ENCODE measurements at places on chromosomes 6 and 20.

DNA sequence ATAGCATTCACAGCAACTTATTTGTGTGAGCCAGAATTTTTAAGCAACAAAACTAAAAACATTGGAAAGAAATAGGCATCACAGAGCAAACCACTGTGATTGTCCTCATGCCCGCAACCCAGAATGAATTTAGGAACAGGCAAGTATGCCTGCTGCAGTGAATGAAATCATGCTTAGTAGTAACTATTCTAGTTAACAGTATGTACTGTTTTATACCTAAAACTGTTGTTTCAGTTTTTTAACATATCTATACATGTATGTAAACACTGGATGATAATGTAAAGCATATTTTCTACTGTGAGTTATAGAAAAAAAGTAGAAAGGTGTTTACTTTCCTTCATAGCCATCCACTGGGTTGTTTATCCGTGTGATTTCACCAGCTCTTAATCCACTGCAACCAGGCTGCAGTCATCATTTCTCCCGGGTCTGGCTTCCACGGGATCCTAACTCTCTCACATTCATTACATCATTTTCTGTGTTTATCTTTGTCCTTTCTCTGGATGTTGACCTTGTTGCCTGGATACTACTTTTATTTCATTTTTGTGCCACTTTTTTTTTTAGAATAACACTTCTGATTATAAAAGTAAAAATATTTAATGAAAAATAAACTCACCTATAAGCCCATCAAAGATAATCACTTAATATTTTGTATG, 3.6 kb upstream of the ARFGEF3 start:
- H3K27me3 ChIP-seq: peaks cover 24% of the 10 kb centered on the region
- no peak overlapping the region for H3K27ac ChIP-seq
- H3K4me1 ChIP-seq: peaks cover 7% of the 10 kb centered on the region
- no peak overlapping the region for H3K4me3 ChIP-seq

GRCh38 chr20:30811885-30812671, 445.4 kb upstream of the DEFB115 start:
- H3K27me3 ChIP-seq: no peaks in the 10 kb centered on the region
- peak overlapping the region; percentile 62 for H3K4me3 ChIP-seq
- DNase-seq: peak; percentile 42
- H3K27ac ChIP-seq: no peak overlapping the region
- no peaks in the 10 kb centered on the region for H3K4me1 ChIP-seq

GRCh38 chr6:139147628-139148027, 12.7 kb downstream of the HECA start:
- DNase-seq: no peak
- no peaks in the 10 kb centered on the region for H3K27me3 ChIP-seq
- no peak overlapping the region for H3K4me3 ChIP-seq
- no peaks in the 10 kb centered on the region for H3K36me3 ChIP-seq

- H3K27me3 ChIP-seq: no peaks in the 10 kb centered on the region
- DNase-seq: no peak
- no peak overlapping the region for H3K4me3 ChIP-seq
- H3K4me1 ChIP-seq: no peaks in the 10 kb centered on the region
- H3K27ac ChIP-seq: no peak overlapping the region
Measured at GRCh38 chr20:17621229-17621968, 51.5 kb downstream of the DSTN start.

DNA sequence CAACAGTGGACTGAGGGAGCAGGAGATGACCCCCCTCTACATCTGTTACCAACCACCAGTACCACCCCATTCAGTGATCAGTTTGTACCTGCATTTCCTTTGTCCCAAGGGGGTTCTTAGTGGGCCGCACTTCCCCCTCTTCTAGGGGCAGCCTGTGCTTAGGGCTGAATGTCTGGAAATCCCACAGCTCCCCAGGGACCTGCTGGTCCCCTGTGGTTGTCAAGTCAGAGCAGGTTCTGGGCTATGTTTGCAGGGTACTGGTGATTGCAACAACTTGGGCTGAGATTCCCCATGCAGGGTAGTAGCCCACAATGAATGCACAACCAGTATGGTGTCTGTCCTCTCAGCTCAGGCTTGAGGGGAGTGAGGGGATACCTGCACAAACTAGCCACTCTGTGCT, 39.7 kb upstream of the COL10A1 start:
- no peaks in the 10 kb centered on the region for H3K27me3 ChIP-seq
- H3K27ac ChIP-seq: no peak overlapping the region
- H3K36me3 ChIP-seq: no peaks in the 10 kb centered on the region

DNA sequence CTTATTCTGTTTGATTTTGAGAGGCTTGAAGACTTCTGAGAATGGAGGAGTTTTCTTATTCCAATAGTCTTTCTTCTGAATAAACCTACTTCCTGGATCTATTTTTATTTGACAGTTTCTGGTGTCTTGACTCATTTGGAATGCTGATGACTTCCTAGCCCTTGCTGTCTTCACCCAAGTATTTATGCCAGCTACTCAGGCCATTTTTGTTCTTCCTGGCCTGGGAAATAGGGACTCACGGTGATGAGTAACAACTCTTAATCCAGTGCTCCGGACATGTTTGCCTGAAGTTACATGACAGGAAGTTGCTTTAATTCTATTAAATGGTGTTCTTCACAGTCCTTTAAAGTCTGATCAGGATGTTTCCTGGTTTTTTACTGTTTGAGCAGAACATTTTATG, 272.1 kb upstream of the EYS start:
- H3K4me3 ChIP-seq: no peak overlapping the region
- DNase-seq: no peak
- H3K36me3 ChIP-seq: no peaks in the 10 kb centered on the region
- no peaks in the 10 kb centered on the region for H3K27me3 ChIP-seq

GRCh38 chr6:112249489-112249888, 4.9 kb downstream of the LAMA4 start:
- no peak for DNase-seq
- H3K4me3 ChIP-seq: no peak overlapping the region
- no peak overlapping the region for H3K27ac ChIP-seq
- H3K36me3 ChIP-seq: no peaks in the 10 kb centered on the region
- H3K4me1 ChIP-seq: peaks cover 3% of the 10 kb centered on the region

DNA sequence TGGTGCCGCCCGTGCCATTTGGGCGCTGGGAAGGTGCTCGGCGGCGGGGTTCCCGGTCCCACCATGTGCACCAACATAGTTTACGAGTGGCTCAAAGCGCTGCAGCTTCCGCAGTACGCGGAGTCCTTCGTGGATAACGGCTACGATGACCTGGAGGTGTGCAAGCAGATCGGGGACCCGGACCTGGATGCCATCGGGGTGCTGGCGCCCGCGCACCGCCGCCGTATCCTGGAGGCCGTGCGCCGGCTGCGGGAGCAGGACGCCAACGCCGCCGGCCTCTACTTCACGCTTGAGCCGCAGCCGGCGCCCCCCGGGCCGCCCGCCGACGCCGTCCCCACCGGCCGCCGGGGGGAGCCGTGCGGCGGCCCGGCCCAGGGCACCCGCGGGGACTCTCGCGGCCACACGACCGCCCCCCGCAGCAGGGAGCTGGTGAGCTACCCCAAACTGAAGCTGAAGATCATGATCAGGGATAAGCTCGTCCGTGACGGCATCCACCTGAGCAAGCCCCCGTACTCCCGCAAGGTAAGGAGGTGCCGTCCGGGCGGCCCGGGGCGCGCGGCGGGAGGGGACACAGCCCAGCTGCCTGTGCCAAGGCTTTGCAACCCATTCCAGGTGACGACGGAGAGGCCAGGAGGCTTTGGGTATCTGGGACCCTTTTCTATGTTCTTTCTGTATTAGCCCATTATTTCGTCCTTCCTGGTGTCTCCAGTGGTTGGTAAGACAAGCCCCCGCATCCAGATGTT, 547 bp downstream of the SAMD5 start:
- no peak overlapping the region for H3K27ac ChIP-seq
- H3K36me3 ChIP-seq: no peaks in the 10 kb centered on the region
- peaks cover 4% of the 10 kb centered on the region for H3K4me1 ChIP-seq

- no peak overlapping the region for H3K27ac ChIP-seq
- H3K4me3 ChIP-seq: no peak overlapping the region
- DNase-seq: peak; percentile 48
- H3K4me1 ChIP-seq: no peaks in the 10 kb centered on the region
- H3K36me3 ChIP-seq: no peaks in the 10 kb centered on the region
Measured at GRCh38 chr6:83847179-83847578, 6.0 kb upstream of the RIPPLY2 start.

GRCh38 chr6:40352006-40352405, 235.2 kb downstream of the LRFN2 start:
- DNase-seq: no peak
- H3K4me3 ChIP-seq: no peak overlapping the region
- no peaks in the 10 kb centered on the region for H3K36me3 ChIP-seq
- H3K27ac ChIP-seq: peak overlapping the region; percentile 2
- peaks cover 22% of the 10 kb centered on the region for H3K4me1 ChIP-seq

- DNase-seq: peak; percentile 23
- H3K4me1 ChIP-seq: no peaks in the 10 kb centered on the region
- H3K36me3 ChIP-seq: no peaks in the 10 kb centered on the region
- H3K27me3 ChIP-seq: no peaks in the 10 kb centered on the region
- H3K4me3 ChIP-seq: no peak overlapping the region
- H3K27ac ChIP-seq: no peak overlapping the region
Measured at GRCh38 chr6:111487661-111488060, 4.6 kb upstream of the REV3L start.

- DNase-seq: no peak
- no peak within 1 kb of the TSS for H3K4me3 ChIP-seq
- H3K27me3 ChIP-seq: peaks cover 99% of the 10 kb centered on the region
- peaks cover 33% of the 10 kb centered on the region for H3K4me1 ChIP-seq
- no peaks in the 10 kb centered on the region for H3K36me3 ChIP-seq
Measured at GRCh38 chr6:108165714-108166663, at the start of gene NR2E1. NR2E1 (plus strand) TSS chr6:108166022; CDS start chr6:108166766, 744 bp downstream.

DNA sequence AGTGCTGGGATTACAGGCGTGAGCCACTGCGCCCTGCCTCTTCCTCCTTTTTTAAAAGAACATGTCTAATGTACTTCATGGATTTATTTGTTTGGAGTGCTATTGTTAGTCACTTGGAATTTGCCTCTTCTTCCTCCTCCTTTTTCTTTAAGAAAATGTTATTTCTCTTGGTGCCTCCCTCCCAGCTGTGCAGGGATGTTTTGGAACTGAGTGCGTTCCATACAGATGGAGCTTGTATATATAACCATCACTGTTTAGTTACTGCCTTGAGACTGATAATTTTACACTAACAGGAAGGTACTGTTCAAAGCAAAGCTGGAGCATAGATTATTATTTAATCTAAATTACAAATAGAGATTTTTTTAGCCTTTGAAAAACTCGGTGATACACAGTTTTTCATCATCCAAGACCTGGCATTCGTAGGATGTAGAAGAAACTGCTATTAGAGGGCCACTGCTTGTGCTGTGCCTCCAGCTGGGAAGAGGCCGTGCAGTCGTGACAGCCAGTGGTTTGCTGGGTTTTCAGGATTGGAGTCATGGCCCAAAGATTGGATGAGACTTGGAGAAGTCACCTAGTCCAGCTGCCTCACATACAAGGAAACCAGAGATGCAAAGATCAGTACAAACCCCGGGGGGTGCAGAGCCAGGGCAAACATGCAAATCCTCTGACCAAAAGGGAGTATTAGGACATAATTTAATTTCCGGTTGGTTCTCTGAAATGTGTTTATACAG, 123.1 kb downstream of the PLEKHG1 start:
- no peaks in the 10 kb centered on the region for H3K27me3 ChIP-seq
- H3K27ac ChIP-seq: no peak overlapping the region
- no peaks in the 10 kb centered on the region for H3K36me3 ChIP-seq
- no peak overlapping the region for H3K4me3 ChIP-seq
- no peak for DNase-seq

- H3K4me3 ChIP-seq: no peak overlapping the region
- no peak overlapping the region for H3K27ac ChIP-seq
- DNase-seq: no peak
- H3K36me3 ChIP-seq: no peaks in the 10 kb centered on the region
- no peaks in the 10 kb centered on the region for H3K4me1 ChIP-seq
Measured at GRCh38 chr6:5096482-5096881, 11.3 kb downstream of the PPP1R3G start.

- H3K27me3 ChIP-seq: no peaks in the 10 kb centered on the region
- no peaks in the 10 kb centered on the region for H3K36me3 ChIP-seq
- H3K4me3 ChIP-seq: no peak overlapping the region
- no peak for DNase-seq
- H3K4me1 ChIP-seq: no peaks in the 10 kb centered on the region
Measured at GRCh38 chr20:20472684-20473274, 104.9 kb downstream of the INSM1 start.

DNA sequence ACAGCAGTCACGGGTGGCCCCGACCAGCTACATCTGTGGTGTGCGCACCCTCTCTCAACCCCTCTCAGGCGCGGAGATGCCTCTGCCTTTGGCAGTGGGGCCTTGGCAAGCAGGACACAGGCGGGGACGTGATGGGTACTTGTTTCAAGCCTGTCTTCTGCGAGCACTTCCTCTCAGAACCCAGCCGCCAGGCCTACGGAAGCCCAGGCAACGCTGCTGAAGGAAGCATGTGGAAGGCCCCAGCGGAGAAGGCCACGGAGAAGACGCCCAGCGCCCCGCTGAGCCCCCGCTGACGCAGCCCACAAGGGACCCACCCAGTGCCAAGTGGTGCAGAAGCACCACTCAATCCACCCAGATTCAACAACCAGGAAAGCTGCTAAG, 13.0 kb downstream of the SERPINB6 start:
- H3K27ac ChIP-seq: no peak overlapping the region
- H3K36me3 ChIP-seq: peaks cover 2% of the 10 kb centered on the region
- no peak overlapping the region for H3K4me3 ChIP-seq
- H3K4me1 ChIP-seq: peaks cover 15% of the 10 kb centered on the region
- H3K27me3 ChIP-seq: no peaks in the 10 kb centered on the region
- DNase-seq: no peak

- H3K4me1 ChIP-seq: peaks cover 19% of the 10 kb centered on the region
- H3K4me3 ChIP-seq: no peak overlapping the region
- no peak overlapping the region for H3K27ac ChIP-seq
- DNase-seq: no peak
Measured at GRCh38 chr6:33324125-33324524, 6.6 kb upstream of the ZBTB22 start.

DNA sequence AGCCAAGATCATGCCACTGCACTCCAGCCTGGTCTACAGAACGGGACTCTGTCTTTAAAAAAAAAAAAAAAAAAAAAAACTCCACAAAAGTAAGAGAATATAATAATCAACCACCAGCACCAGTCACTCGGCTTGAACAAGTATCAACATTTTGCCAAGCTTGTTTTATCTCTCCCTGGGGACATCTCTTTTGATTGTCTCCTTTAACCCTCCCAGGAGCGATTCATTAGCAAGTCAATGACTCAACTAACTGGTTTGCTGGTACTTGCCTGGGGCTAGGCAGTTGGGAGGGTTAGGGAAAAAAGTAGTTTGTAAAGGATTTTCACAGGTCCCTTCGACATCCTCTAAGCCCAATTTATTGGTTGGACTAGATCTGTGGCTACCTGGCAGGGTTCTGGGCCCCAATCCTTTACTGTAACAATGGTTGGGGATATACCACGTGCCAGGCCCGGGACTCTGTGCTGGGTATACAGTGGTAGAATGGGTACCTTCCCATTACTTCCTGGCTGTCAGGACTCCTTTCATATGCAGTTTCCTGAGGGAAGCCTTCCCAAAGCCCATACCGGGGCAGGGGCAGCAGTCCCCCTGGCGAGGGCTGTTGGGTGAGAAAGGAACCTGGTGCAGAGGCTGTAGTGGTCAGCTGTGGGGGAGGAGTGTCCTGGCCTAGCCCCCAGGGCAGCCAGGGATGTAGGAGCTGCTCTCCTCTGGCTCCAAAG, 12.2 kb downstream of the TGIF2 start:
- H3K4me3 ChIP-seq: no peak overlapping the region
- peaks cover 14% of the 10 kb centered on the region for H3K36me3 ChIP-seq
- H3K27ac ChIP-seq: peak overlapping the region; percentile 53
- peaks cover 12% of the 10 kb centered on the region for H3K4me1 ChIP-seq

GRCh38 chr20:46674253-46675083, 14.8 kb downstream of the TP53RK start:
- no peaks in the 10 kb centered on the region for H3K27me3 ChIP-seq
- no peak overlapping the region for H3K4me3 ChIP-seq
- no peaks in the 10 kb centered on the region for H3K4me1 ChIP-seq
- no peak overlapping the region for H3K27ac ChIP-seq
- no peaks in the 10 kb centered on the region for H3K36me3 ChIP-seq
